ENCODE measurements at places on chromosomes 16 and 17. TPM values are rescaled to one million over a fixed set of nuclear protein-coding genes. Genes with fewer than 3 reads are reported as not detected.

Gene TNFRSF12A
- 6.7 TPM for total RNA-seq

Gene PRKCB
- total RNA-seq: 5.0 TPM

- H3K27ac ChIP-seq: no peak overlapping the region
- no peaks in the 10 kb centered on the region for H3K36me3 ChIP-seq
- H3K27me3 ChIP-seq: peaks cover 14% of the 10 kb centered on the region
- H3K4me3 ChIP-seq: no peak overlapping the region
- H3K4me1 ChIP-seq: peaks cover 30% of the 10 kb centered on the region
These were observed 10.5 kb upstream of the SALL1 start for GRCh38 chr16:51161440-51162195.

DNA sequence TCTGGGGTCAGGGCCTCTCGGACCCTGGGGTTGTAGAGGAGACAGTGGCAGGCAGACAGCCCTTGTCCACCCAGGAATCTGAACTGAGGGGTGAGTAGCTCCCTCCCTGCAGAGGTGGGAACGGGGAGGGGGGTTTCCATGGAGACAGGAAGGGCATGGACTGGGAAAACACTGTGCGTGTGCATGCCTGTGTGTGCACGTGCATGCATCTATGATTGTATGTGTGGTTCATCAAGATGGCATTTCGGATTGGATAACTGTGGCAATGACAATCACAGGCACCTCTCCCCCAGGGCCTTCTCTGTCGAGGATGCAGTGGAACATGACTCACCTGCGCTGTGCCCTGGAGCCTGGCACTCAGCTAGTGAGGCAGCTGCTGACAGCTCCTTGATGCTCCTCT, 6.1 kb upstream of the CD300C start:
- no peak overlapping the region for H3K27ac ChIP-seq
- H3K4me1 ChIP-seq: no peaks in the 10 kb centered on the region
- no peak for DNase-seq
- no peak overlapping the region for H3K4me3 ChIP-seq

- H3K4me1 ChIP-seq: peaks cover 61% of the 10 kb centered on the region
- DNase-seq: peak; percentile 56
- H3K36me3 ChIP-seq: no peaks in the 10 kb centered on the region
- peak overlapping the region; percentile 47 for H3K4me3 ChIP-seq
These were observed 1.1 kb upstream of the FASN start for GRCh38 chr17:82098939-82099763.

- H3K4me3 ChIP-seq: no peak overlapping the region
- H3K36me3 ChIP-seq: no peaks in the 10 kb centered on the region
- H3K27ac ChIP-seq: no peak overlapping the region
These were observed 51.6 kb downstream of the NT5M start for GRCh38 chr17:17354560-17355349.

DNA sequence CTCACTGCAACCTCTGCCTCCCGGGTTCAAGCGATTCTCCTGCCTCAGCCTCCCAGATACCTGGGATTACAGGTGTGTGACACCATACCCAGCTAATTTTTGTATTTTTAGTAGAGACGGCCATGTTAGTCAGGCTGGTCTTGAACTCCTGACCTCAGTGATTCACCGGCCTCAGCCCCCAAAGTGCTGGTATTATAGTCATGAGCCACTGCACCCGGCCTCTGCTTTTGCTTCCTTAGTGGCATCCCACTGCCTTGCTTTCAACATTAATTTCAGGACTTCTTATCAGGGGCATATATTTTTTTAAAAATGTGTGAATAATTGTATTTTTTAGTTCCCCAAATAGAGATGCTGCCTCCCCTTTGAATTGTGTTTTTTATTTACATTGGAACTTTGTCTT, 98.8 kb downstream of the SYCE1L start:
- no peak for DNase-seq
- no peaks in the 10 kb centered on the region for H3K36me3 ChIP-seq
- H3K27ac ChIP-seq: no peak overlapping the region
- H3K4me3 ChIP-seq: no peak overlapping the region
- no peaks in the 10 kb centered on the region for H3K4me1 ChIP-seq

DNA sequence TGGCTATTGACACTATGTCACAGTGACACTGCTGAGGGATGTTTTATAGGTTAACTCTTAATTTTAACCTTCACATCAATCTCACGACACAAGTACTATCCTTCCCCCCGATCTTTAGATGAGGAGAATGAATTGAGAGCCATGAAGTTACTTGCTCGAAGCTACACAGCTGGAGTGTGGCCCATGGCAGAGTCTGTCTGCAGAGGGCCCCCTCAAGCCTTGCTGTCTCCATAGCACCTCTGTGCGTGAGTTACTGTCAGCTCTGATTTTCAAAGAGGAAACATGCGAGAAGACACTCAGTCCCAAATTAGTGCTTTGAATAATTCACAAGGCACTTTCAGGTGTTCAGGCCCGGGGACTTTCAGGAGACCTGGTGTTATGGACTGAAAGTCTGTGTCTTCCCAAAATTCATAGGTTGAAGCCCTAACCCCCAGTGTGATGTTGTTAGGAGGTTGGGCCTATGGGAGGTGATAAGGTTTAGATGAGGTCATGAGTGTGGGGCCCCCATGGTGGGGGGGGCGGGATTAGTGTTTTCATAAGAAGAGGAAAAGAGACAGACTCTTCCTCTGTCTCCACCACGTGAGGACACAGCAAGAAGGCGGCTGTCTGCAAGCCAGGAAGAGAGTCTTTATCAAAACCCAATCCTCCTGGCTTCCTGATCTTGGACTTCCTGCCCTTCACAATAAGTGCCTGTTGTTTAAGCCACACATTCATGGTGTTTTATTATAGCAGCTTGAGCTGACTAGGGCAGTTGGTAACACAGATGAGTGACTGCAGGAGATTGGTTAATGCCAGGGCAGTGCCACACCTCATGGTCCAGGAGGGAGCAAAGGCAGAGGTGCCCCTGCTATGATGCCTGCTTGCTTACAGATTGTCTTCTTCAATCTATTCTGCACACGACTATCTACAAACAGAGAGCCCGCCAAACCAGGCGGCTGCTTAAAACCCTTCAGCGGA, 281.8 kb downstream of the HAPSTR1 start:
- no peaks in the 10 kb centered on the region for H3K36me3 ChIP-seq
- peak; percentile 26 for DNase-seq
- H3K4me3 ChIP-seq: no peak overlapping the region

DNA sequence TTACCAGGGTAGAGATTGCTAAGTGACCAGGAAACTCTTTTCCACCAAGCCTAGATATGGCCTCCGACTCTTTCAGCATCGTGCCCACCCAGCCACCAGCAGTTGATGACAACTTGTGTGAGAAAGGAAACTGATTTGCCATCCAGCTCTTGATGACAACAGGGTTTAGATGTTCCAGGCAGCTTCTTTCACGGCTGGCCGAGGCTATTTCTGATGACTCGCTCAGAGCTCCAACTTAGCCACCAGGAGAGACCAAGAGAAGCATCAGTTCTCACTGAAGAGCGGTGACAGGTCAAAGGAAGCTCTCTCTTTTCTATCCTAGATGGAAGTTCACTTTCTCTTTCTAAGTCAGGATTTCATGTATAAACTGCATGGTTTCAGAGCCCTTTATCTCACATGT, 61.2 kb downstream of the MPHOSPH6 start:
- no peak for DNase-seq
- no peak overlapping the region for H3K27ac ChIP-seq
- H3K36me3 ChIP-seq: no peaks in the 10 kb centered on the region
- no peaks in the 10 kb centered on the region for H3K4me1 ChIP-seq
- no peaks in the 10 kb centered on the region for H3K27me3 ChIP-seq

GRCh38 chr16:72997141-72997542, 50.8 kb downstream of the ZFHX3 start:
- H3K4me1 ChIP-seq: peaks cover 34% of the 10 kb centered on the region
- no peak overlapping the region for H3K27ac ChIP-seq
- H3K27me3 ChIP-seq: no peaks in the 10 kb centered on the region
- no peaks in the 10 kb centered on the region for H3K36me3 ChIP-seq
- no peak for DNase-seq
- no peak overlapping the region for H3K4me3 ChIP-seq

Gene OR3A3
- total RNA-seq: not detected

GRCh38 chr16:6484935-6485334, 847.7 kb upstream of the RBFOX1 start:
- peaks cover 34% of the 10 kb centered on the region for H3K27me3 ChIP-seq
- H3K36me3 ChIP-seq: no peaks in the 10 kb centered on the region
- H3K27ac ChIP-seq: no peak overlapping the region
- DNase-seq: no peak
- no peak overlapping the region for H3K4me3 ChIP-seq
- peaks cover 13% of the 10 kb centered on the region for H3K4me1 ChIP-seq

Gene KRT222
- 0.39 TPM for total RNA-seq

- H3K4me1 ChIP-seq: peaks cover 8% of the 10 kb centered on the region
- no peak overlapping the region for H3K27ac ChIP-seq
These were observed 132.1 kb downstream of the KCNJ12 start for GRCh38 chr17:21508211-21508610.

Gene TIMP2
- total RNA-seq: 19.8 TPM

- peak; percentile 79 for DNase-seq
- H3K36me3 ChIP-seq: no peaks in the 10 kb centered on the region
- no peak overlapping the region for H3K27ac ChIP-seq
- H3K4me3 ChIP-seq: peak overlapping the region; percentile 39
- H3K27me3 ChIP-seq: peaks cover 6% of the 10 kb centered on the region
These were observed 2.1 kb upstream of the ZSCAN10 start for GRCh38 chr16:3101018-3101840.

DNA sequence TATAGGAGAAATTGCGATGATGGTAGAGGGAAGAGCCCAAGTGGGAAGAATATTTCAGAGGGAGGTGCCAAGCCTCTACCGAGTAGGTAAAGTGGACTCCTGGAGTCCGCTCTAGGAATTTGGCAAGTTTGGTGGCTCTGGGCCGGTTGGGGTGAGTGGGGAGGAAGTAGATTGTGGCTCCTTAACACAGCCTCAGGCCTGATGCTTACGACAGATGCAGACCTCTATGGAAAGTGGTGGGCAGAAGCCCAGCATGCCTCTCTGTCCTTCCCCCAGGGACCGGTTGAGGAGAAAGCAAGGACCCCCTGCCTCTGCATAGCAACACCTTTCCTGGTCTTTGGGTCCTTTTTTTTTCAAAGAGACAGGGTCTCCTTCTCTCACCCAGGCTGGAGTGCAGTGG, 55.9 kb upstream of the SIAH1 start:
- no peak overlapping the region for H3K4me3 ChIP-seq
- H3K4me1 ChIP-seq: peaks cover 8% of the 10 kb centered on the region
- DNase-seq: no peak
- H3K27me3 ChIP-seq: no peaks in the 10 kb centered on the region
- no peaks in the 10 kb centered on the region for H3K36me3 ChIP-seq
- H3K27ac ChIP-seq: no peak overlapping the region
